ENCODE measurements at places on chromosomes 3 and 15.

DNA sequence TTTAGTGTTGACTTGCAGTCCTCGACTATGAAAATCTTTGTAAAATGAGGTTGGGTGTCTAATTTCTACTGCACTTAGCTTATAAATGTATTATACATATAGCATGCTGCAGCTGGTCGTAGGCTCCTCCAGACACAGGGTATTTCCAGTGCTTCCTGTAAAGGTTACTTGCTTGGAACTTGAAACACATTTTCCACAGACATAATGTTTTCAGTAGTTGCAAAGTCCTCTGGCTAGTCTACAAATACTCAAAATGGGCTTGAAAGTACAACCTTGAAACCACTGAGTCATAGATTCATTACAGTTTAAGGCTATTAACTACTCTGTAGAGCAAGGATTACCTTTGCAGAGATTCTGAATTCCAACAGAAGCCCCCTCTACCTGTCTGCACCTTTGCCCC is 464.1 kb downstream of the RAP2B start:
- DNase-seq = peak; percentile 40

- no peak for DNase-seq
Observed at GRCh38 chr3:8752832-8753231, 16.6 kb downstream of the OXTR start.

DNA sequence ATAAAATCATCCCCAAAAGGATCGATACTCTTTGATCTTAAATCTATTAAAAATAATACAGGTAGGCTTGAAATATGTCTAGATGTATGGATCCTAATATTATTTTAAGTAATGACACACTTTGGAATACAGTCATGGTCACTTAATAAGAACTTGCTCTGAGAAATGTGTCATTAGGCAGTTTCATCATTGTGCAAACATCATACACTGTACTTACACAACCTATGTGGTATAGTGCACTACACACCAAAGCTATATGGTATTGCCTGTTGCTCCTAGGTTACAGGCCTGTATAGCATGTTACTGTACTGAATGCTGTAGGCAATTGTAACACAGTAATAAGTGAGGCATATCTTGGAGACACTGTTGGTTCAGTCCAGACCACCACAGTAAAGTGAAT is 307.1 kb downstream of the RAP2B start:
- no peak for DNase-seq

GRCh38 chr15:91894606-91895005 is 41.1 kb downstream of the SLCO3A1 start:
- no peak for DNase-seq

DNA sequence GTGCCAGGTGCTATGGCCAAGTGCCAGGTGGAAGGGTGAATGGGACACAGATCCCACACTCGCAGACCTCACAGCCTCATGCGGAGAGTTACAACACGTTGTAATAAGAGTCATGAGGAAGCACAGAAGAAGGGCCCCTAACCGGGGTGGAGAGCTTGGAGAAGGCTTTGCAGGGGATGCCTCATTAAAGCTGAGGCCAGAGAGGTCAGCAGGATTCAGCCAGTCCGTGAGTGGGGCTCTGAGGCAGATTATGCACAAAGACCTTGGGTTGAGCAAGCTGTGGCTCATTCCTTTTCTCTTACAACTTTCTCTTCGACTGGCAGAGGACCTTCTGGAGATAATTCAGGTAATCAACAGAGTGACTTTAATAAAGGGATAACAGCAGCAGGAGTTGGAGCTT is 65.3 kb upstream of the SNRK start:
- DNase-seq = no peak

GRCh38 chr3:133568294-133569014 is 5.0 kb upstream of the CDV3 start:
- DNase-seq = no peak

GRCh38 chr3:492586-493316 is 296.2 kb downstream of the CHL1 start:
- DNase-seq = no peak

GRCh38 chr15:33243869-33244268 is 49.4 kb upstream of the FMN1 start:
- DNase-seq = no peak

- no peak for DNase-seq
Observed at GRCh38 chr3:136932523-136932922, 25.3 kb upstream of the IL20RB start.

GRCh38 chr3:78857494-78858111 is 910.2 kb downstream of the ROBO1 start:
- peak; percentile 11 for DNase-seq

DNA sequence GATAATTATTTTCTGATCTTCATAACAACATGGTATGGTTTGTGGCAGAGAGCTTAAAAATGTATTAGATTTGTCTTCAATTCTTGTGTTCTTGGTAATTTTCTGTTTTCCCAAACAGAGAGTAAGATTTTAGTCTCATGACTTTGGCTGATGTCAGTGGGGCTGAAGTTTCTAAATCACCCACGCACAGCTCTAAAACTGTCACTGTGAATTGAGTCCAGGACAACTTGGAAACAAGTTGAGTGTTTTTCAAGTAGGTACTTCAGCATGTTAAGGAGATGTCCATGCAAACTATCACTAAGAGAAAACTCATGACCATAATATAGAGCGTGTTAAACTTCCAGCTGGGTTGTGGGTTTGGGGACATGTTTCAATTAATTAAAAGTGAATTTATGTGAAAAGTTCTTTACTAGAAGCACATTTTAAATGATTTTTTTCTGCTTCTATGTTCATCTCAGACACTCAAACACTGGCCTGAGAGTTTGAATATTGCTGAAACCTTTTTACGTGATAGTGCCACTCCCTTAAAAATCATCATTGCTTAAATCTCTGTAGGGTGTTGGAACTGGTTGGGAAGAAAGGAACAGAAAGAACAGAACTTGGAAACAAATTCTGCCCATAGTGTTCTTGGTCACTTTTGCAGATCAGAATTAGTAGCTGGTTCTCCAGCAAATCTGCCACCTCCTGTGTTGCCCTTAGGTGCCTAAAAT is 89.8 kb downstream of the KLHL25 start:
- no peak for DNase-seq

GRCh38 chr3:169641167-169641566 is 22.3 kb downstream of the MECOM start:
- no peak for DNase-seq

- DNase-seq = no peak
Observed at GRCh38 chr3:84125760-84126159, 833.0 kb upstream of the CADM2 start.

- no peak for DNase-seq
Observed at GRCh38 chr15:100623301-100623700, 20.9 kb downstream of the ASB7 start.

- no peak for DNase-seq
Observed at GRCh38 chr3:160125258-160125657, 100.0 kb upstream of the C3orf80 start.

- DNase-seq = no peak
Observed at GRCh38 chr3:168068346-168068745, 27.4 kb downstream of the GOLIM4 start.

GRCh38 chr3:114213627-114214541 is 23.5 kb downstream of the ZNF80 start:
- DNase-seq = peak; percentile 30

- DNase-seq = peak; percentile 47
Observed at GRCh38 chr3:62710751-62711150, 164.5 kb downstream of the CADPS start.

DNA sequence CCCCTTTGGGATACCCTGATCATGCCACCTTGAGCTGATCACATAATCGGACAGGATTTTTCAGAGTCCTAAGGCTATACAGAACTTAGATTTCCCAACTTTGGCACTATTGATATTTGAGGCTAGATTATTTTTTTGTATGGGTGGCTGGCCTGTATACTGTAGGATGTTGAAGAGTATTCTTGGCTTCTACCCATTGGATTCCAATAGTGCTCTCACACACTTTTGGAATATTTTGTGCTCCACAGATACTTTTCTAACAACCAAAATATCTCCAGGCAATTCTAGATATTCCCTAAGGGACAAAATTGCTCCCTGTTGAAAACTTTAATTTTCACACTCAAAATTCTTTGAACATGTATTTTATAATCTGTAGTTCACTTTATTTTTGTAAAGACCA is 125.1 kb downstream of the ABI3BP start:
- DNase-seq = no peak

DNA sequence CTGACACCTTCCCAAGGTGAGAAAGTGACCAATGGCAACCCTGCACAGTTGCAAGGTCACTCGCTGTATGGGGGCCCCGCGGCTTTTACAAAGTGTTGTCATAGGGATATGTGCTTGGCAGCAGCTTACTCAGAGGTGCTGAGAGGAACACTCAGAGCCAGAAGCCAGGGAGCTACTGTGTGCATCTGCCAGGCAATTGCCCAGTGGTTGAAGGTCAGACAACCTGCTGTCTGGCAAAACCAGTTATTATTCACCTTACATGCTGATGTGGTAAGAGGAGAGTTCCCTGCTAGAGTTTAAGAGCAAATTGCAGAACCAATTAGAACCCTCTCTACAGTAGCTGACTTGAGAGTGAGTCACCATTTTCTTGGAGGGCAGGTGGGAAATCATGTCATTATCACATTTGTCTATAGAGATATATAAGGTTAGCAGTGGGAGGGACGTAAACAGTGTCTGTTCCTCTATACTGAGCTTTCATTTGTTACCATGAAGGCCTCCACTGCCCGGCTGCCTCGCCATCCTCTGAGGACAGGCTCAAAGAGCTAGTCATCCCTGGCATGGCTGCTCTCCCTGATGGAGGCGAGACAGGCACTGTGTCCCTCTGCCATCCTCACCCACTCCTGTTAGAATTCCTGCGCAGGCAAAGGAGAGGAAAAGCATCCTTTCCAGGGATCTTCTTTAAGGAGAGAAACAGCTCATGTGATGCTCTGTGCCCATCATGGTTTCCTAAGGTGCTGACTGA is 274.4 kb downstream of the PLCL2 start:
- DNase-seq = no peak

DNA sequence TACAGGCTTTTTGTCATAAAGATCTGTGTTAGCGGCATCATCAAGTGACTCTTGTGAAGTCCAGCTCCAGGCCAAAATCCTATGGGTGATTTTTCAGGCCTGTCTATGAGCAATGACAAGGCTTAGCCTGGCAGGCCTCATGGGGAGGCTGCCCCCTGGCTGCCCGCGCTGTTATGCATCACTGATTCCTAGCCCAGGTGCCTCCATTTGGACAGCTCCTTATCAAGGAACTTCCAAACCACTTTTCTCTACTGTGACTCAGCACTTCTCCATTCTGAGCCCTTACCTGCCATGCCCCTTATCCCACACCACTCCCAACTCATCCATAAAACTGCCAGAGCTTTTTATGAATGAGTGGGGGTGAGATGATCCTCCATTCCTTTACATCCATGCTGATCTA is 91.5 kb upstream of the C3orf80 start:
- peak; percentile 13 for DNase-seq

DNA sequence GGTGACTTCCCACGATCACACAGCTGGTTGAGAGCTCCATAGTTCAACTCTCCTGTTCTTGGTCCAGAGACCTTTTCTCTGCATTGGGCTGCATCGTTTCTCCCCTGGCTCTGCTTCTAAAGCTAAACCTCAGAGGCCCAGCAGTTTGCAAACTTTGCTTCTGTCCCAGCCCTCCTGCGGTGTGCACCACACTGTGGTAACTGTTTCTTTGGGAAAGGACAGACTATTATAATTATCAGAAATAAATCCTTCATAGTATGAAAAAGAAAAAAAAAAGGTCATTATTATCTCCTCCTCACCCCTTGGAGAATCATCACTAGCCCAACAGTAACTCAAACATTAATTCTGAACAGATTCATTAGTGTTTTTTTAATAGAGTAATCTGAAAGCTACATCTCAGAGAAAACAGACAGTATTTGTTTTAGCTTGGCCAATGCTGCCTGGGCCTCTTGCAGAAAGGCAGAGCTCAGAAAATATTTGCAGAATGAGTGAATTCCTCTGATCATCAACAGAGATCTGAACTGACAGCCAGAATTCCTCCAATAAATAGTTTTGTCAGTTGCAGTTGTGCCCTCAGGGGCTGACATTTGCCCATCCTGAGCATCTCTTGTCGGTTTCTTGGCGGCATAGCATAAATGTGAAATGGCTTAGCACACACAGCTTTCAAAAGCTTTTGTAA is 52.9 kb downstream of the BFSP2 start:
- no peak for DNase-seq

- DNase-seq = no peak
Observed at GRCh38 chr15:53448232-53449015, 311.0 kb downstream of the WDR72 start.

GRCh38 chr15:60773901-60774300 is 295.0 kb upstream of the ICE2 start:
- no peak for DNase-seq

DNA sequence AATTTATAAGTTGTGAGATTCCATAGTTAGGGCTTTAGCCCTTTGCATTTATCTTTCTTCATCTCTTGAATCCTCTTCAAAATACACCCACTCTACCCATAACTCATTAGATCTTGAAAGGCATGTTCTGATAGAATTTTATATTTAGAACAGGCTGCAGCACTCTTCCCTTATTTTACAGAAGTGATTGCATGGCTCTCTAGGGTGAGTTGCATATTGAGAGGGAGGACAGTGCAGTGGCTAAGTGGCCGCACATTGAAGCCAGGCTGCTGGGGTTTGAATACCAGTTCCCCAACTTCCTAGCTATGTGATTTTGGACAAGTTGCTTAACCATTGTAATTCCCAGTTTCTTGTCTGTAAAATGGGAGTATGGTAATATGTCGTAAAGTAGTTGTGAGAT is 2.5 kb downstream of the CD86 start:
- DNase-seq = no peak

DNA sequence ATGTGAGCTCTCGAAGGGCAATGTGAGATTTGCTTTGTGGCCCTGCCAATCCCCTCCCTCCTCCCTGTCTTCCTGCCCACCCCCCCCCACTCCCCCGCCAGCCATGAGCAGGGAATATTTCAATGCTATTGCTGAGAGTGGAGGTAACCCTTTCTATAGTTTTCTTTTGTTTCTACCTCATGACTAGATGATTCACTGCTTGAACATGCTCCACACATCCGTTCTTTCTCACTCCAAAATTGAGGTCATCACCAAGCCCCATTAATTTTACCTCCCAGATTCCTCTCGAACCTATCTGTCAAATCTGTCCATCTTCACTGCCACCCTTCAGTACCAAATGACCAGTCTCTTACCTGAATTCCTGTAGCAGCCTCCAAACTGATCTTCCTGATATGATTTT is 12.2 kb downstream of the ZNF774 start:
- no peak for DNase-seq

GRCh38 chr3:21938267-21938681 is 187.3 kb upstream of the ZNF385D start:
- no peak for DNase-seq

DNA sequence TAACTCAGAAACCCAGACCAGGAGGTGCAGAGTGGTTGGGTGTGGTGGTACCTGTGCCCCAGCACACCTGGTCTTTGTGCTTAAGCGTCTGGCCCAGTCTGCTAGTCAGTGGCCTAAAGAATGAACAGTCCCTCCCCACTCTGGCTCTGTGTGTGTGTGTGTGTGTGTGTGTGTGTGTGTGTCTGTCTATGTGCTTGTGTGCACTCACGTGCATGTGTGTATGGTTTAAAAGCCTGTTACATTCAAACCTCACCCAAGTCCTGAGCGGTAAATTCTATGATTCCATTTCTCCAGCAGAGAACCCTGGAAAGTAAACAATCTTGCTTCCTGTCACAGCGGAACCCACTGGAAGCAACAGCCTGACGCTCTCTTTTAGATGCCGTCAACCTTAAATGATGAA is 34.2 kb downstream of the EDEM1 start:
- no peak for DNase-seq
